Activated CD8-positive, alpha-beta memory T cell treated with anti-CD3 and anti-CD28 coated beads for 24 hours (primary cell): ENCODE measurements at places on chromosomes 12 and 14.

GRCh38 chr12:87344699-87345098, 684.5 kb downstream of the C12orf50 start:
- no peak for DNase-seq

- DNase-seq = no peak
These were observed 186.6 kb upstream of the EEA1 start for GRCh38 chr12:93115646-93116045.

DNA sequence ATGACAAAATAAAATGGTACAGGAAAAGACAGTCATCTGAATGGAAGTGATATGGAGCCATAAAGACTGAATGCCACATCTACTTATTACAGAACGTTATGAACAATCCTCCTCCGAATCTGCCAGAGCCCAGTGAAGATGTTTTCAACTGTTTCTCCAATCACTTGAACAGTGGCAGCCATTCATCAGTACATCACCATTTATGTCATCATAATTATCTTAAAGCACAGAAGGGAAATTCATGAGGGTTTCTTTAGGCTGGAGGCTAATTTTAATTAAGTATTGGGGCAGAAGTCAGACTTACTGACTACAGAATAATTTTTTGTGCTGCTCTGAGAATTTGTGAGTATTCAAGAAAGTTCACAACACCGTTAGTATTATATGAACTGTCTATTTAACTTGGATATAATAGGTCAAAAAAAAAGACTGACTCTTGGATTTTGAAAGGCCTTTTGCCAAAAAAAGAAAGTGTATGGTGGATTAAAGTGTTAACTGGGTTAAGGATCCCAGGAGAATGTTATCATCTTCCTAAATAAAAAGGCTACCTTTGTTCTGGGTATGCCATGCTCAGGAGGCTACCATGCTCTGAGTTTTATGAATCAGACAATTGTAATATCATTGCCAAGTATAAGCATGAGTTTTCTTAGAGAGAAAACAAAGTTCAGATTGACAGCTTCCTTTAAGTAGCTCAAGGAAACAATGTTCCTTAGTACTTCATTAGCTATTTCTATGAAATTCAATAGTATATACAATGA, 40.1 kb downstream of the PDZRN4 start:
- no peak for DNase-seq

- DNase-seq = no peak
These were observed 277.0 kb upstream of the GARIN6 start for GRCh38 chr12:99370421-99371138.

GRCh38 chr14:71474301-71475265, 457.6 kb upstream of the RGS6 start:
- no peak for DNase-seq

GRCh38 chr12:58925111-58925611, 4.9 kb upstream of the LRIG3 start:
- DNase-seq = no peak

GRCh38 chr14:59249029-59249428, 60.6 kb downstream of the DAAM1 start:
- no peak for DNase-seq

DNA sequence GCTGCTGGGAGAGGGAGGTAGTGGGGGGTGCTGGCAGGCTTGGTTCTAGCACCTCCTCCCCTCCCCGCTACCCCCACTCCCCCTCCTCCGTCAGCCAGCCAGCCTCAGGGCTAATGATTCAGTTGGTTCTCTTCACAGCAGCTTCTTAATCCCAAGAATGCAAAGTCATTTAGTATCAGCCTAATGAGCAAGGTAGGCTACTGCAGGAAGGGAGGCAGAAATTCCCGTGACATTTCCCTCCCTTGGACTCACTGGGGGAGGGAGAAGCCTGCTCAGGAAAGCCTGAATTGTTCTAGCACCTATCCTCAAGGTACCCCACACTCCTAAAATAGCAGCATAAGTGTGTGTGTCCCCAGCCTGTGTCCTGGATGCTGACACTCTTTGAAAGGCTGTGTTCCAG, 29.8 kb downstream of the ITPK1 start:
- DNase-seq = no peak

DNA sequence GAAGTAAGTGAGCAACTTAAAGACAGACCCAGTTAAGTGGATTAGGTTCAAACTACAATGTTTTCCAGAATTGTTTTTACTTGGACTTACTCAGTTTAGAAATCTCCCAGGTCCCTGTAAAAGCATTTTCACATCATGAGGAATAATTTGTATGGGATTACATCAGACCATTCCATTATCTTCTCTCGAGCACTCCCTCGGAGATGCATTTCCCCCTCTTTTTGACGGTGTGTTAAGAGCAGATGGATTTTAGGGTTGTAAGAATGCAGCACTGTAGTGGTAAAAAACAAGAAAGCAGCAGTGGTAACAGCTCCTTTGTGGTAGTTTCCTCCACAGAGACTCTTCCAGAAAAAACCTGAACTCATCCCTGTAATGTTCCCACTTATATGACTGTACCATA, 488.4 kb downstream of the BCAT1 start:
- no peak for DNase-seq

- DNase-seq = no peak
These were observed 31.9 kb downstream of the IRF2BPL start for GRCh38 chr14:76996563-76997146.

DNA sequence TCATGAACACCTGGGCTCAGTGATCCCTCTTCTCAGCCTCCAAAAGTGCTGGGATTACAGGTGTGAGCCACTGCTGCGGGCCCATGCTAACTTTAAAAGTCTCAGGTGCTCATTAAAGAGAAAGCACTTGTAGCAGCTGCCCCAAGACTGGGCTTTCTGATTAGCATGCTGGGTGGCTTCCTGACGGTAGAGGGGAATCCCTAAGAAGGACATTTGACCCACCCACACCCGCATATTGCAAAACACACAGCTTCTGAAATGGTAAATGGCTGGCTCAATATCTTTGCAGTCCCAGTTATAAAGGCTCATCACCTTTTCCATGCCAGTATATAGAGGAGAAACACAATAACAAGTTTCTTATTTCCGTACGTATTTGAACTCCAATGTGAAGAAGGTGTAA, 19.3 kb upstream of the BICD1 start:
- DNase-seq = no peak

DNA sequence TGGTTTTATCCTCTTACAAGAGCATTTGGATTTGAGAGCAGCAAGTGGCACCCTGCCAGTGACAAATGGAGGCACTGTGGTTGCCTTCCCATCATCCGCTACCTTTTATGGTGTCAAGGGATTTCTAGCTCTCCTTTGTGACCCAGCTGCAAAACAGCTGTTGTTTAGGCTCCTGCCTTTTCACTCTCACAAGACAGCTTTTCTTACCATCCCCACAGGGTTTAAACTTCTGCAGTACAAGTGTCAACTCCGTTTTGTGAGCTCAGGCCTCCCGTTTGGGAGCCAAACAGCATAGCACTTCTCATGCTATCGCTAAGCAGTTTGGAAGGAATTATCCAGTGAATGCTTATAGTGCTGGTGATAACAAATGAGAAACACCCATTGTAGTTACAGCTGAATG, 331.4 kb downstream of the TMTC2 start:
- no peak for DNase-seq

GRCh38 chr14:59274991-59275391, 86.5 kb downstream of the DAAM1 start:
- no peak for DNase-seq

GRCh38 chr12:113203852-113204760, 17.2 kb upstream of the TPCN1 start:
- no peak for DNase-seq

GRCh38 chr12:105510526-105510925, 180.0 kb downstream of the C12orf75 start:
- DNase-seq = no peak

- peak; percentile 85 for DNase-seq
These were observed 13.1 kb downstream of the ASIC1 start for GRCh38 chr12:50070314-50071060.

DNA sequence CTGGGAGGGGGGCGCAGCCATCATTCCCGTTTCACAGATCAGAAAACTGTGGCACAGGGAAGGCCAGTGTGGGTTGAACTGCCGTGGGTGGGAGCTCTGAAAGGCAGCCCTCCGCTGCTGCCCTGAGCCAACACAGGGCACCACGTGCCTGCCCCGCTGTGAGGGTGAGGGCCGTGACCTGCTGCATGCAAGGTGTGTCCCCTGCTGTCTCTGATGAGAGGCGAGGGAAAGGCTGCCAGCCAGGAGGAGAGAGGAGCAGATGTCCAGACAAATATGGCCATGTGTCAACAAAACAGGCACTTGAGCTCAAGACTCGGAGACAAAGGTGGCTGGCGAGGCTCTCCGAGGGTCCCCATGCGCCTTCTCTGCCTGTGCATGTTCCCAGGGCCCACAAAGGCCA, 108.8 kb downstream of the RBM19 start:
- DNase-seq = no peak

DNA sequence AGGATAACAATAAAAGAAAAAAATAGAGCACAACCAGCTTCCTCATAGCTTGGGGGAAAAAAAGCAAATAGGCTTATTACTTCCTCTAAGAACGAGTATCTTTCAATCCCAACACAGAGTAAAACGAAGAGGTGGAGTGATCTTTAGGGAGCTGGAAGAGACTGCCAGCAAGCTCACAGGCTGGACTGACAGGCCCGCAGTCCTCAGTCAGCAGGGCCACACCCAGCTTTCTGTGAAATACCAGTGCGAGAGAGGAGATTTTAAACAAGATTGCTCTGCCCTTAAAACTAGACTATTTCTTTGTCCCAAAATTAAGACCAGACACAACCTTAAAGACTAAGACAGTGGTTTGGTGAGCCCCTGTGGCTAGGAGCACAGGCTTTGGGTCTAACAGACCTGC, 32.9 kb downstream of the SETD3 start:
- DNase-seq = no peak

DNA sequence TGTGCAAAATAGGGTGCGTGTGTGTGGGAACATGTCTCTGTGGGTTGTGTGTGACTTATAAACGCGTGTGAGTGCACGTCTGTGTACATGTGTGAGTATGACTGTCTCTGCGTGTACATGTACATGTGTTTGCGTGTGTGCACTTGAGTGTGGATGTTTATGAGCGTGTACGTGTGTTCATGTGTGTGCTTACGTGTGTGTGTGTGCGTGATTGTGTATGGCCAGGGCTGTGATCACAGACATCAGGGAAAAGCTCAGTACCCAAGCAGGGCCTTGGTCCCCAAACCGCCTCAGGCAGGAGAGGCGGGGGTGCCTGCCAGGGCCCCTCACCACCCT, 326.3 kb upstream of the DIO3 start:
- no peak for DNase-seq

- no peak for DNase-seq
These were observed 2.9 kb upstream of the TDRD9 start for GRCh38 chr14:103925316-103925715.

- DNase-seq = no peak
These were observed 192.3 kb downstream of the NUAK1 start for GRCh38 chr12:105946493-105946901.

DNA sequence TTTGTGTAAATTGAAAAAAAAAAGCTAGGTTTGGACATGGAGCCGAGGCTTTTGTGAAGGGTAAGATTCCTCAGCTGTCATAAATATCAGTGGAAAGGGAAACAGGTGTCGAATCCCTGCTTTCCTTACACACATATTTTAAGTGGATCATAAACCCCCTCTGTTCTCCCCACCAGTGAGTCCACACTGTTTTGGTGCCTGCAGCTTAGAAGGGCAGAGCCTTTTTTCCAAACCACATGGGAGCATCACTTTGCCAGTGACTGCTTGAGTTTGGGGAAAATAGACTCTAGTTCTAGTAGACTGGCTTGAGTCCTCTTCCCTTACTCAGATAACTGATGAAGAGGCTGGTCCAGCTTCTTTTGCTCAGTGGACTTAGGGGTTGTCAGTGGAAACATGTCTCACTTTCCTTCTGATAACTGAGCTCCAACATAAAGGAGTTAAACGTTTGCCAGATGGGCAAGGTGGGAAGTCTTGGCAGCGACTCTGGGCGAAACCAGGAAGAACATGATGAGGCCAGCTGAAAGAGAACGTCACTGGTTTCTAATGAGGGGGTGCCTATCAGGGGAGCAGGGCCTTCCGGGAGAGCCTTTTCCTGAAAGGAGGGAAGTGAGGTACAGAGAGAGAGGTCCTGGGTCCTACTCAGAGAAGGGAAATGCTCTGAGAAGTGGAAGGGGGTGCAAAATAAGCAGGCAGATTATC, 168.1 kb upstream of the PARP11 start:
- peak; percentile 32 for DNase-seq

DNA sequence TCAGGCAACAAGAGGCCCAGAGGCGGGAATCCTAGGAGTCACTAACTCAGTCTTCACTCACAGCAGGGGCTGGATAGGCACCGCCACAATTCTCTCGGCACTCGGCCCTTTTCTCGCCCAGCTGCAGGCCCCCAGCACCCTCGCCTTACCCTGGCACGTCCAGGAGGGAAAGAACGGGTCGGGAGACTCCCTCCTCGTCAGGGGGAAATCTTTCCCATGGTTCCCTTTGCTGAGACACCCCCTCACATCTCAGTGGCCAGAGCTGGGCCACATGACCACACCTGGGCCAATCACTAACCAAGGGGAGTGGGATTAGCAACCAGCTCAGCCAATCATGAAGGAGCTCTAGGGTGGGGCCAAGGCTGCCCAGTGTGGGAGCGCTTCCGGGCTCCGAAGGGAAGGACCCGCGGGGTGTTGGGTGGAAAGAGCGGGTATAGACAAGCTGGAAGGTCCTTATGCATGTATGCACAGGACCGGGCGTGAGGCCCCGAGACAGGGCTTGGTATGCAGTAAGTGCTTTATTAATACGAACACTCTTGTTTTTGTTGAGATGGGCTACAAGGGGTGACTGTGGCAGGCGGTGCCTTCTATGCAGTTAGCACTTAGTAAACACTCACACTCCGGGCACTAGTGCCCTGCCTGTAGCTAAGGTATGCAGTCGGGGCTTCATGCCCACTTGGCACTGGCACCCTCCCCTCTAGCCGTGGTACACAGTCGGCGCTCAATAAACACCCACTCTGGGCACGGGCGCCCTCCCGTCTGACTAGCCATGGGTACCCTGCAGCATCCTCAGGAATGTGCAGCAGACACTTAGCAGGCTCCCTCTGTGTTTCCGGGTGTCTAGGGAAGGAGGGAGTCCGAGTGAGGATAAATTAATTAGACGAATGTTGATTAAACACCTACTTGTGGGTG, 40.3 kb downstream of the ADGRD1 start:
- no peak for DNase-seq

DNA sequence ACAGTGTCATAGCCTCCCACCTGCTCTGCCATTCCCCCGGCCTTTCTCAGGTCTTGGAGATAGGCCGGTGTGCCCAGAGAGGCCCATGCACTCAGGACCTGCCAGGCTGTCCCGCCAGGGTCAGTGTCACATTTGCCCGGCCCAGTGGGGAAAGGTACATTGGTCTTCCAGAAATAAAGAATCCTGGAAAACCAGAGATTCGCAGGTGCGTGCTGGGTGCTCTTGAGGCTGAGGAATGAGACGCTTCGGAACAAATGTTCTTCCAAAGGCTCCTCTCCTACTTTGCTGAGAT, 205.8 kb upstream of the RTL1 start:
- peak; percentile 26 for DNase-seq

DNA sequence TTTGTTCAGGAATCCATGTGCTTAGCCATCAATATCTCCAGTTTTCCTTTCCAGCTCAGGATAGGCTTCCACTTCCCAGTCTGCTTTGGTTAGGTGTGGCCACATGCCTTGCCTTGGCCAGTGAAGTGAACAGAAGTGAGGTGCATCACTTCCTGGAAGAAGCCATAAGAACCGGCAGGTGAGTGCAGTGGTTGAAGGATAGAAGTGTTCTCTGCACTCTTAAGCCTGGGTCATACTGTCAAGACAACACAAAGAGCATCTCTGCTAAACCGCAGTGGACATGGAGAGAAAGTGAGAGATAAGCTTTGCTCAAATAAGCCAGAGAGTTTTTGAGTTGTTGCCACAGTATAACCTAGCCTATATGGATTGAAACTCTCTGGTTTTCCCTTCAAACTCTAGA, 11.4 kb downstream of the GNG2 start:
- DNase-seq = no peak
